ENCODE measurements at places on chromosomes 16 and 17. TPM values are rescaled to one million over a fixed set of nuclear protein-coding genes. Genes with fewer than 3 reads are reported as not detected.

Gene KCNJ16
- total RNA-seq: not detected

Gene MYH8
- not detected for total RNA-seq

Gene MFSD6L
- not detected for total RNA-seq

Gene TBC1D3H
- not detected for total RNA-seq

Gene IRF8
- not detected for total RNA-seq

Gene KRT222
- total RNA-seq: 0.33 TPM

Gene LAT
- total RNA-seq: 0.26 TPM

DNA sequence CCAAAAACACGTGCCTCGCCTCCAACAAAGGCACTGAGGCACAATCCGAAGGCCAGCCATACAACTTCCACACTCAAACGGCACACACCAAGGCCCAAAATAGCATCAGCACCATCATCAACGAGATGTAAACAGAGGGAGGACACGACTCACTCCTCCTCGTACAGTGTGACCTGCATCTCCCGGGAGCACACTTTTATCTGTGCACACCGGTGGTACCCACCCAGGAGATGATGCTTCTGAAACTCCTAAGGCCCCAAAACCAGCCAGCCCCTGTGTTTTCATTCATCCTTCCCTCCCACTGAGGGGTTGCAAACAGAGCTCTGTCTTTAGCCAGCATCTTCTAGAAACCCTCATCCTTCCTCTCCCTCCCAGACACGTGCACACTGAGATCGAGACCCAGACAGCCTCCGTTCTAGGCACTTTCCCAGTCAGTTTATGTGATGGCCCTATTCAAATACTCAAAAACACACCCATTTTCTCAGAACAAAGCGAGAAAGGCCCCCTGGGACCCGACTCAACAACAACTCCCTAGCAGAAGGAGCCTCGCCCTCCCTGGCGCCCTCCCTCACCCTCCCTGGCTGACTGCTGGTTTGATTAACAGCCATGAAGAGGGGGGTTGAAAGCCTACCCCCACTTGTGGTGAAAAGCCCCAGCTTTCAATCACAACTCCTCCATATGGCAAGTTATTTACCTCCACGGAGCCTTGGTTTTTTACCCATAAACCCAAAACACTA is 76.3 kb downstream of the GAS7 start:
- DNase-seq: no peak

DNA sequence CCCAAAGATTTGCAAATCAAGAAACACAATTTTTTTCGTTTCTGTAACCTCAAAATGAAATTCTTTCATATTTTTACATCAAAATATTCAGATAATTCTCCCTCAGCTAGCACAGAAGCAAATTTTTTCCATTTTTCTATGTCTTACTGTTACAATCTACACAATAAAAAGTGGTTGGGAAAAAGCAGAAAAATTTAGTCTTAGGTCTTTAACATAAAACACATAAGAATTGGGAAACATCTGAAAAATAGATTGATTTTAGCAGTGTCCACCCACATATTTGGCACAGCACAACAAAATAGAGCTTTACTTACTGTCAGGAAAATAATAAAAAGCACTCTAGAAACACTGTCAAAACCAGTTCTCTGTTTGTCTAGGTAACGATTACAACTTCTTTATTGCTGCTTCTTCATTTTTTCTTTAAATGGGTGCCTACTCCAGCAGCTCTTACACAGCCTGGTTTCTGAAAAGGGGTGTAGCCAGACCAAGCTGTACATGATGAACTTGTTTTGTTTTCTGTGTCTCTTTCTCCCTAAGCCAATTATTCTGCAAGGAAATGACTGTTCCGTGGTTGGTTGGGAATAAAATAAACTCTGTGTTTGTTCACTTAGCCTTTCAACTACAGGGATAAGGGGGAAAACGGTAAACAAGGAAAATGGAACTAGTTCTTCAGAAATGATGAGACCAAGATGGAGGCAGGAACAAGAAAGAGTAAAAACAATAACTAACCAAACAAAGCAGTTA is at the start of gene ABCA6:
TSS of gene ABCA6 (minus strand) at position 465 of the 744 bp plus-strand sequence. CDS start 1,192 bp downstream, outside the sequence.
- peak; percentile 85 for DNase-seq

DNA sequence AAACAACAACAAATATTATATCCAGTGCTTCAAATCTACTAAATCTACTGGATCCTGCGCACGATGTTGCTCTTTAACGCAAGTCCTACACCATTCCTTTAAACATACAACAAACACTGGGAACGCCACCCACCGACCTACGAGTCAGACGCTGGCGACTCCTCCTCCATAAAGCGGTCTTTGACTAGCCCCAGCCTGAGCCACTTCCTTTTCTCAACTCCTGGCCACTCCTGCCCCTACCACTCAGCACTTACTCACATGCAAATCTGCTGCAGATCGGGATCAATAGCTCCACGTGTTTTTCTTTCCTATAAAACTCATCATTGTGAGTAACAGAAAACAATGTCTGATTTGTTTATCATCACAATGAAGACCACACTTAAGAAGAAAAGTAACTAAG is 32.8 kb upstream of the MNT start:
- no peak for DNase-seq

- DNase-seq: no peak
These were observed 3.9 kb upstream of the TPPP3 start for GRCh38 chr16:67397036-67397801.

DNA sequence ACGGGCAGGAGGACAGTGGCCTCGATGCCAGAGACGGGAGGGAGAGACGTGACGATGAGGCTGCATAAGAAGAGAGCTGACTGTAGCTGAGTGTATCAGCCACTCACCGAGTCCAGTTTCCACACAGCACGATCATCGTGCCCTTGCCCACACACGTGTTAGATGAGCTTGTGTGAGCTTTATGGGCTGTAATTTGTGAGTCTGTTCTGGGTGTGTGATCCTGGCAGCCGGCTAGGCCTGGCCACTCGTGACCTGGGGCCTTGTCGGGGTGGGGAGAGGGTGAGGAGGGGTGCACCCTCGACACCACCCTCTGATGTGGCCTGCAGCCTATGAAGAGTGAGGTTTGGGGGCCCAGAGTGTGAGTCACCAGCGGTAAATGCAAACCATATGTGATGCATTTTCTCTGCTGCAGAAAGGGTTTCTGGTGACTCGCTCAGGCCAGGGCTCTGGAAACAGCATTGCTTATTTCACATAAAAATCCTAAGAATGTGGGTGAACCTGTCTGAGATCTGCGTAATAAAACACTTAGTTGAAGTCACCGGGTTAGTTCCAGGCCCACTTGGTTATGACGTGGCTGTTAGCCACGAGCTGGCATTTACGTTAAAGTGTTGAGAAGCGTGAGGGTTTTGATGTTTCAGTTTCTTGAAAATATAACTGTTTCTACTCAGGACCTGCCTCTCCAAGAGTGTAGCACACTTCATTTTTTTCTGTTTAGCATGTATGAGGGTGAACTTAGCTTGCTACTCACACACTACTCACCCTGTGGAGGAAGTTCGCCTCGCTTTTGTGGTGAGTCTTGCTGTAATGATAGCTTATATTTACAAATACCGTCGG is 4.2 kb downstream of the METRNL start:
- peak; percentile 97 for DNase-seq

DNA sequence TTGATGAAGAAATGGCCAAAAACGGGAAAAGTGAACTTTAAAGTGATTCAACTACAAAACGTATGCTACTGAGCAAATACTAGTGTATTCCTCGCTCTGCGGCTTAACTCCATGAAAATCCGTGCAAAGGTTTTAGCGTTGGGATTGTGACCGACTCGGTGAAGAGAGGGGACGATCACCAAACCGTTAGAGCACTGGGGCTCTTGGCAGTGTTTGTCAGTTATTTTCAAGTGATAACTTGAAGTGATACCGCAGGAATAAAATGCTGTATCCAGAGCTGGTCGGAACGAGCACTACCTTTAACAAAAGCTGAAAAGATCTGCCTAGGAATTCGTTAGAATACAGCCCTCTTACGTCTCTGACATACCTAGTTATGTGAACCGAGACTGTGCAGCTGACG is 773 bp upstream of the PPM1D start:
- DNase-seq: no peak

GRCh38 chr16:77090062-77090461 is 100.9 kb upstream of the MON1B start:
- no peak for DNase-seq

DNA sequence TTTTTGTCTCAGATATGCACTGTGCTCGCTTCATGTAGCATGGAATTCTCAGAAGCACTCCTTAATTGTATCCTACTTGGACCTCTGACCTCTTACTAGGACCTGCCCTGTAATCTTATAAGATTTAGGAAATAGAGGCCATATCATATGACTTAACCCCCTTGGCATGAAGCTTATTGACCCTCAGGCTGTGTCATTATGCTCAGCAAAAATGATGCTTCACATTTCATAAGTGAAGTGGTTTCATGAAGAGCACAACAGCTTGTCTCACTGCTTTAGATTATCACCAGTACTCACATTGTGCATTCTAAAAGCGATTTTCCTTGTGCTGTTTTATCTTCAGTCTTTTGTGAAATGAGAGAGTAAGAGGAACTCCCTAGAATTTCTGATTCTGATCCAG is 6.4 kb downstream of the PHKB start:
- no peak for DNase-seq

GRCh38 chr16:10564591-10564990 is 15.8 kb downstream of the EMP2 start:
- no peak for DNase-seq

DNA sequence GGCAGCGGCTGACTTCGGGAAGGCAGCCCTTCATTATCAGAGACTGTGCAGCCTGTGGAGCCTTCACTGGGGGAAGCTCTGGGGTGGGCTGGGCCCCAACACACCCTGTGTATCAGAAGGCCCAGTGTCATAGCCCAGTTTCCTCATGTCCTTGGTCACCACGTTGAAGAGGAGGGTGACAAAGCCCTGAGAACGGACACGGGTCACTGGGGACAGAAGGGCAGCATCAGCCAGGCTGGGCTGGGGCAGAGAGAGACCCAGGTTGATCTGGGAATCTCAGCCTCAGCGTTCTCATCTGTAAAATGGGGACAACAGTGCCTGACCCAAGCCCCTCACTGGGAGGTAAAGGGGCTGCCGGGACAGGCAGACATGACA is 19.3 kb downstream of the B9D1 start:
- no peak for DNase-seq

DNA sequence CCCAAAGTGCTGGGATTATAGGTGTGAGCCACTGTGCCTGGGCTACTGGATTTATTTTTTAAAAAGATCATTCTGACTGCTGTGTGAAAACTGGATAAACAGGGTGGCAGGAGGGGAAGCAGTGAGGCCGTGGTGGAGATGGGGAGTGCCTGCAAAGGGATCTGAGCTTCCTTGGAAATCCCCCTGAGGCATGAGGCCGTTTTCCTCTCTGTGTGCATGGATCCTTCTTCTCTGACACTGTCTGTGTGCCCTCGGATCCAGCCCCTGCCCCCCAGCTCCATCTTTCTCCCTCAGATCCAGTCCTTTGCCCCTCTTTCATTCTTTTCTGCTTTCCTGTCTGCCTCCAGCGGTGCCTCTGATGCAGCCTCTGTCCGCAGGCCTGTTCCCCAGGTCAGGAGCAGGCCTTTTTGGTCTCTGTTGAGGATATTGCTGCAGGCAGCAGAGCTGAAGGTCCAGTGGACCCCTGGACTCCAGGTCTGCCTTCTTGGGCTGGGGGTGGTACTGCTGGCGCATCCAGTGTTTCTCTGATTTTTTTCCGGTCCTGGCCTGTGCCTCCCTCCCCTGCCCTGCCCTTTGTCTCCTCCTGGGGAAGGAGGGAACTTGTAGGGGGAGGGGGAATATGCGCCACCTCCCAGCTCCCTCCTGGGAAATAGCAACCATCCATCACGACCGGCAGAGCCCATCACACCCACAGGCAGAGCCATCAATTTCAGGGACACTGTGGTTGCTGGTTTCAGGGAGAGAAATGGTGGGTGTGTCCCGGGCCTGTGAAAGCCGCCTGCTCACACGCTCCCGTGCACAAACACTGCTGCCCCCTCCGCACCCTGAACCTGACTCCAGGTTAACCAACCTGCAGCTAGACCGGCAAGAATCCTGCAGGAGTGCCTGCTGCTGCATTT is 17.0 kb downstream of the MGAT5B start:
- no peak for DNase-seq

GRCh38 chr16:4342866-4343744 is 8.0 kb downstream of the PAM16 start:
- no peak for DNase-seq

DNA sequence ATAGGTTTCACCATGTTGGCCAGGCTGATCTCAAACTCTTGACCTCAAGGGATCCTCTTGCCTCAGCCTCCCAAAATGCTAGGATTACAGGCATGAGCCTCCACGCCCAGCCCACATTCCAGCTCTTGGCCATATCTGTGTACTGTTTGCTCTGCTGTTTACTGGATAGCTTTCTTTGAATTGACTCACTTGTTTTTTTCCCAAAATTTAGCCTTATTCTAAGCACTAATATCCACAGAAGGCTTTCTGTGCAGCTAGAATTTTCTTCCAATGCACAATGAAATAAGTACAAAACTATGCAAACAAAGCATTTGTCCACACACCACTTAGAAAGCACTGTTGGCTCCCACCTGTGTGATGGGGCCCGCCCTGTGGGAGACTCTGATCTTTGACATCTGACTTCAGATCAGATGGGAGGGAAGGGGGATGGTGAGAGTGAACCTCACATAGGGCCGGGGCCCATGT is 72.2 kb downstream of the CLEC16A start:
- DNase-seq: no peak

DNA sequence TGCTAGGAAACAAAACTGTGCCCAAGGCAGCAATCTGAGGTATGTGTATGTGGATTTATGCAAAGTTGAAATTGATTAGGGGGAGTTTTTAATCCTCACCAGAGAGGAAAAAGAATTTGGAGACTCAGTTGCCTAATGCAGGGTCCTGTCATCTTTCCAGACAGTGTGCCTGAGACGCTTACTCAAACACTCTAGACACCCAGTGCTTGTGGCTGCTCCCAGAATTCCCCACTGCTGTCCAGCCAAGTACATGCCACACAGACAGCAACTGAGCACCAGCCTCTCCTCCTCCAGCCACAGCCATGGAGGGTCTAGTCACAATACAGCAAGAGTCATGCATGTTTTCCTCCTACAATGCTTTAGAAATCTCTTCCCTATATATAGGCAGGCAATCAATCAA is 118.1 kb downstream of the HIC1 start:
- peak; percentile 81 for DNase-seq

- DNase-seq: peak; percentile 75
These were observed 77.5 kb upstream of the N4BP1 start for GRCh38 chr16:48687421-48688038.

DNA sequence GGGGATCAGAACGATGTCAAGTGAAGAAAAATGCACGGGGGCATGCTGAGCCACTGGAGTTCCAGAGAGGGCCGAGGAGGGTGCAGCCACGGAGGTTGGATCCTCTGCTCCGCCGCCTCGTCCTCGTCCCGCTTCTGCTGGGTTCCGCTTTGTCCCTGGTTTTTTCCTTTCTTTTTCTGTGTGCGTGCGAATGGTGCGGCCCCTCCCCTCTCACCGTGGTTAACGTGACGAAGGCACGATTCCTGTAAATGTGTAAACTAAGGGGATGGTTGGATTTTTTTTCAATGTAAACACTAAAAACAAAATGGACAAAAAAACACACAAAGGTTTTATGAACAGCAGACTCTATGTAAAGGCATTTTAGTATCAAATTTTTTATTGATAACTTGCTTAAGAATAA is 46.7 kb downstream of the ACTG1 start:
- DNase-seq: no peak

- peak; percentile 6 for DNase-seq
These were observed 143.0 kb downstream of the SNX29 start for GRCh38 chr16:12119562-12119961.
